ENCODE measurements at places on chromosomes 5 and 9. TPM values are rescaled to one million over a fixed set of nuclear protein-coding genes. Genes with fewer than 3 reads are reported as not detected.
A peak's percentile ranks its signal among the peaks of the same experiment; 100 is the strongest.

DNA sequence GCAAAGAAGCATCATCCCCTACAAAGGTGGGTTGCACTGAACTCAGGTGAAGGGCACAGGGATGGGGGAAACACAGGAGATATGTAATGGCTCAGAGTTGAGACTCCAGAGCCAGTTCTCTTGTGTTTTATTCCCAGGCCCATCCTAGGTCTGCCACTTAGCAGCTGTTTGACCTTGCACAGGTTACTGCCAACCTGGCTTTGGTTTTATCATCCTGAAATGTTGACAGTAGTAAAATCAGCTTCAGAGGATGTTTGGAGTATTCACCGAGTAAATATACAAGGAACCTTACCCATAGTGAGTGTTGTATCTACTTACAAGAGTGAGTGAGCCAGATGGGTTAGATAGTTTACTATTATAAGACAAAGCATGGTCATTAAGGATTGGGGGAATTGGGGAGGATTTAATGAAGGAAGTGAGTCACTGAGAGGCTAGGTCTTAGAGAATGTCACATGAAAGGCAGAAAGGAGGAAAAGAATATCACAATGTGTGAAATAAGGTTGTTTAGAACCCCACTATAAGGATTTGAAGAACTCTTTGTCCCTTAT is 141.3 kb downstream of the MAN2A1 start:
- DNase-seq = peak; percentile 80

The TDRD7 gene
- total RNA-seq = 46.9 TPM

The PCDHGA12 gene
- total RNA-seq = 0.39 TPM

DNA sequence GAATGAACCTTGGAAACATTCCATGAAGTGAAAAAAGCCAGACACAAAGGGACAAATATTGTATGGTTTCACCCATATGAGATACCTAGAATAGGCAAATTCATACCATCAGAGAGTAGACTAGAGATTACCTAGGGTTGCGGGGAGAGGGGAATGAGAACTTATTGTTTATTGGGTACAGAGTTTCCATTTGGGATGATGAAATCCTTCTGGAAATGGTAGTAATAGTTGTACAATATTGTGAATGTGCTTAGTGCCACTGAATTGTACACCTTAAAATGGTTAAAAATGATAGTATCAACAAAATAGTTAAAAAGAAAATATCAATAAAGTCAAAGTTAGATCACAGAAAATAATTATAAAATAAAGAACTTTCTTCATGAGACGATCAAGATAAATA is 25.5 kb downstream of the CATSPER3 start:
- no peak for DNase-seq

DNA sequence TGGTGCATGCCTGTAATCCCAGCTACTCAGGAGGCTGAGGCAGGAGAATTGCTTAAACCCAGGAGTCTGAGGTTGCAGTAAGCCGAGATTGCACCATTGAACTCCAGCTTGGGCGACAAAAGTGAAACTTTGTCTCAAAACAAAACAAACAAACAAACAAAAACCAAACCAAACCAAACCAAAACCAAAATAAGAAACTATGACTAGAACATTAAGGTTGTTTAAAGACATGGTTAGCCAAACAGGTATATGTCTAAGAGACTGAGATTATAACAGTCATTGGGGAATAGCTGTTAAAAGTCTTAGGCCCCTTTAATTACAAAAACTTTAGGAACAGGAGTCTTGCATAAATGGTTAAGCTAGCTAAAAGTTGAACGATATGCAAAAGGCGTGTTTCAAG is 63.6 kb downstream of the PRDM9 start:
- no peak for DNase-seq

DNA sequence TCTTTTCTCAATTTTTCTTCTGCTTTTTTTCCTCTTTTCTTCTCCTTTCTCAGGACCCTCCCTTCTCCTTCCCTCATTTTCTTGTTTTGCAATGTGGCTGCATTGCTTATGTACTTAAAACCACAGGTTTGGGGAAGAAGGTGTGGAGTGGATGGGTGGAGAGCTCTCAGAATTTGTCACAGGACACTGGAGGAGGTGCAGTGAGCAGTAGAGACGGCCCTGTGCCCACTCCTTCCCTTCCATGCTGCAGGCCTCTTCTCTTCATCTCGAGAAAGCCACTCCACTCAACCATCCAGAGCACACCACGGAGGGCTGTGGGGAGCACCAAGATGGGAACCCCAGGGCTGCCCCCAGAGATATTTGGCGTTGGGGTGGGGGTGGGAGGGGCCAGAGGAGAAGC is 92.3 kb downstream of the FSTL4 start:
- DNase-seq = no peak

DNA sequence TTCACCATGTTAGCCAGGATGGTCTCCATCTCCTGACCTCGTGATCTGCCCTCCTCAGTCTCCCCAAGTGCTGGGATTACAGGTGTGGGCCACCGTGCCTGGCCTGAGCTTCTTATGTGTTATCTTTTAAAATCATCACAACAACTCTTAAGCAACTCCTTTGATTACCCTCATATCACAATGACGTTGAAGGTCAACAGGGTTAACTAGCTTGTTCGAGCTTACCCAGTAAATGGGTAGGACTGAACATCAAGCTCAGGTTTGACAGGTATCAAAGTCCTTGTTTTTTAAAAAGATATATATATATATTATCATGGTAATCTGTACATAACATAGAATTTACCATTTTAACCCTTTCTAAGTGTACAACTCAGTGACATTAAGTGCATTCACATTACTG is 3.1 kb downstream of the GRXCR2 start:
- DNase-seq = no peak

The PTCD2 gene
- 12.6 TPM for total RNA-seq

- DNase-seq = no peak
Observed at GRCh38 chr9:106419829-106420228, 443.1 kb upstream of the ZNF462 start.

DNA sequence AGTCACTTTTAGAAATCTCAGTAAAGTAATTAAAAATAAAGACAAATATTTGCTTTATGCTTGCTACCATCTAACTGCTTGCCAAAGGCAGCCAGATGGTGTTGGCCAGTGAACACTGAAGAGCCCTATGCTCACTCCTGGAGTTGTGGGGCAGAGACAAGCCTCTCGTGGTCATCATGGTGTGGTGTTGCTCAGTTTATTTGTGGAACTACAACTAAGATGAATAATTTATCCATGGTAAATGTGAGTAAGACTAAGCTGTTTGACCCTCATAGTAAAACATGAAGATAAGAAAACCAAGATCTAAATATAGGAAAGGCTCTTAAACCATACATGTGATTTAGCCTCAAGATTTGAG is 100.7 kb downstream of the PDE8B start:
- peak; percentile 16 for DNase-seq

DNA sequence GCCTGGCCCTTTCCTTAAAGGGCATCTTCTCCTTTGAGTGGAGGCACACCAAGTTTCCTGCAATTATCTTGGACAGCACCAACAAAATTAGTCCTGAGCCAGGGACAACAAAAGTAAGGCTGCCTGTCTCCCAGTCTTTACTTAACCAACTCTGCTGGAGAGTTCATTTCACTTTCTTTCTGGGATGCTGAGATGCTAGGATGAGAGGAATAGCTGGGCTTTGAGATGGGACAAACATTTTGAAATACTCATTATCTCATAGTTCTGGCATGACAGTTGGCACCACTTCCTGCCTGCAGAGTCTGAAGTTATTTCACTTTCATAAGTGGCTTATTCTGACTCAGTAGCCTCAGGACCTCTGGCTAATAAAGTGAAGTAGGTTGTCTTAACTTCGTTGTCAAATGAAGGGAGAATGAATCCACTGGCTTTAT is 157.0 kb downstream of the C9orf152 start:
- peak; percentile 99 for DNase-seq

DNA sequence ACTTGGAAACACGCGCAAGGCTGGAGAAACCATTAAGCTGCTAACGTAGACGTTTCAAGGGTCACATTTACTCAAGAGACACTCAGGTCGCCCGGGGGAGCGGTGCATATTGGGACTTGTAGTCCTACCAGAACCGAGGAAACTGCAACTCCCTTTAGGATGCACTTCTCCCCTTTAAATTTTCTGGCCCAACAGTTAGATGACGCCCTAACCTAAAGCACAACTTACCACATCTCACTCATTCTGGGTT is 384 bp upstream of the DMXL1 start:
- no peak for DNase-seq

DNA sequence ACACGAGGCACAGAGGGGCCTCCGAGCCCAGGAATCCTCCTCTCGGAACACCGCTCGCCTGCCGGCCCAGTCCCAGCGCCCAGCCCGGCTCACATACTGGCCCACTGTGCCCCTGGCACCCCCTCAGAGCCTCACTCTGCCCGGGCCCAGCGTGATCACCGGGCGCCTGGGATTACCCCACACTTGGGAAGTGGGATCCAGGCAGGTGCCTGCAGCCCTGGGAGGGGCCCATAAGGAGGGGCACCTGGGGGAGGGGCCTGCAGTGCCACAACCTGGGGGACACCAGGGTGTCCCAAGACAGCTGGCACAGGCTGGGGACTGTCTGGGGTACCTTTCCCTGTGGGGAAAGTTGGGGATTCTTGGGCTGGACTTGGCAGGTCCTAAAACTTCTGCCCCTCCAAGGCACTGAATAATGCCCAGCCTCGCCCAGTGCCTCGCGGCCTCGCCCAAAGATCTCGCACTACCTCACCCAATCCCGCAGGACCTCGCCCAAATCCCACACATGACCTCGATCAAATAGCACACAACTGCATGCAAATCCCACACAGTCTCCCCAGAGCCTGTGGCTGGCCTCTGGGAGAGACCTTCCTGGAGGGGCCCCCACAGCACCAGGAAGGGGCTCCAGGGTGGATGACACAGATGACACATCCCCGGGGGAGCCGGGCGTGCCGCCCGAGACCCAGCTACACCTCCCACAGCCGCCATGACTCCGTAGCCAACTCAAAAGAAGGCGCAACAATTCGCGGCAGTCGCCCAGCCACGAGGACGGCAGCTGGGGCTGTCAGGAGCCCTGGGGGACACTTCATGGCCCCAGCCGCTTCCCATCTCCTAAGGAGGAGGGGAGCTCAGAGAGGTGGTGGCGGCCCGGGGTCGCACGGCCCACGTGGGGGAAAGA is 13.7 kb downstream of the NOTCH1 start:
- no peak for DNase-seq

The AIF1L gene
- total RNA-seq = 1.4 TPM

The TRPM6 gene
- 0.49 TPM for total RNA-seq

DNA sequence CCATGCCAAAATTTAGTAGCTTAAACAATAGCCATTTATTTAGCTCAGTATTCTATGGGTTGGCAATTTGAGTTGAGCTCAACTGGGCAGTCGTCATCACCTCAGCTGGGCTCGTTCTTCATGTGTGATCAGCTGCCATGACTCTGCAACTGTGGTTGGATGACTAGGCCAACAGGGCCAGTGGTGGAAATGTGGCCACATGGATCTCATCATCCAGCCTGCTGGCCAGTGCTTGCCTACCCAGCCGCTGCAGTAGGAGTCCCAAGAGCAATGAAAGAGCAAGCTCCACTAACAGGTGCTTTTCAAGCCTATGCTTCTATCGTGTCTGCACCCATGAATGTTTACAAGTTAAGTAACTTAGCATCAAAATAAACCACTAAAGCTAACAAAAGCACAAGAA is 158.0 kb downstream of the ATPSCKMT start:
- DNase-seq = no peak

DNA sequence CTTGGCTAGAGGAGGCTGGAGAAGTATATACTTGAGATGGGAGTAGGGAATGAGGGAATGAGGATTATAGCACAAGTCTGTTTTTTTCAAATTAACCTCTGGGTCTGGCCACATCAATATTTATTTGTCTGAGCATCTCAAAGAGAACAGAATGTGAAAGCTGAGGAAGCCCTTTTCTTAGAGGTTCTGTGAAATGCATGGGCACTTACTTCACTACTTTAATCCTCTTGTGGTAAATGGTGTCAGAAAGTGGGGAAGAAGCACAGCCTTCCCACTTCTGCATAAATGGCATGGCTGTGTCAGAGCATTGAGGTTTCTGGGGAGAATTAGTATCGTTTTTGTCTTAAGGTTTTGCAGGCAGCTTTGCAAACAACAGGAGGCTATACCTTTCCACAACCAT is 48.6 kb downstream of the SPATA31D1 start:
- DNase-seq = no peak

DNA sequence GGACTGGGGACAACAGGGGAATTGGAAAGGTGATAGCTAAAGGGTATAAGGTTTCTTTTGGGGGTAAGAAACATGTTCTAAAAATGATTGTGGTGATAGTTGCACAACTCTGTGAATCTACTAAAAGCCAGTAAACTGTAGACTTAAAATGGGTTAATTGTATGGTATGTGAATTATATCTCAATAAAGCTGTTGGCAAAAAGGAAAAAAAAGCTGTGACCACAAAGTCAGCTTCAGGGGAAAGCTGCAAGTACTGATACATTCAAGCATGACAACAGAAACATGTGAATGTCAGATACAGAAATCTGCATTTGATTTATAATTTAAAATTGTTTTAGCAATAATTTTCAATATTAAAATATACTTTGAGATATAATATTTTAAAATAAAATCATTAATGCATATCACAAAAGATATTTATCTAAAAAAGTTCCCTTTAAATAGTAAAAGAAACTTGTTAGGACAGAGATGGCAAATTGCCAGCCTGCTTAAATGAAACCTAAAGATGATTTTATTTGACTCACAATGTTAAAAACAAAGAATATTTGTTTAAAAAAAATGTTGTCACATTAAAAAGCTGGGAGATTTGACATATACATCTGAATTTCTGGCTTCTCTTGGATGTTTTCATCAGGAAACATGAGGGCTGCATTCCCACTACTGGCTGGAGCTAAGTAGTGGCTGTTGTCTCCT is 66.0 kb downstream of the TBCA start:
- no peak for DNase-seq

DNA sequence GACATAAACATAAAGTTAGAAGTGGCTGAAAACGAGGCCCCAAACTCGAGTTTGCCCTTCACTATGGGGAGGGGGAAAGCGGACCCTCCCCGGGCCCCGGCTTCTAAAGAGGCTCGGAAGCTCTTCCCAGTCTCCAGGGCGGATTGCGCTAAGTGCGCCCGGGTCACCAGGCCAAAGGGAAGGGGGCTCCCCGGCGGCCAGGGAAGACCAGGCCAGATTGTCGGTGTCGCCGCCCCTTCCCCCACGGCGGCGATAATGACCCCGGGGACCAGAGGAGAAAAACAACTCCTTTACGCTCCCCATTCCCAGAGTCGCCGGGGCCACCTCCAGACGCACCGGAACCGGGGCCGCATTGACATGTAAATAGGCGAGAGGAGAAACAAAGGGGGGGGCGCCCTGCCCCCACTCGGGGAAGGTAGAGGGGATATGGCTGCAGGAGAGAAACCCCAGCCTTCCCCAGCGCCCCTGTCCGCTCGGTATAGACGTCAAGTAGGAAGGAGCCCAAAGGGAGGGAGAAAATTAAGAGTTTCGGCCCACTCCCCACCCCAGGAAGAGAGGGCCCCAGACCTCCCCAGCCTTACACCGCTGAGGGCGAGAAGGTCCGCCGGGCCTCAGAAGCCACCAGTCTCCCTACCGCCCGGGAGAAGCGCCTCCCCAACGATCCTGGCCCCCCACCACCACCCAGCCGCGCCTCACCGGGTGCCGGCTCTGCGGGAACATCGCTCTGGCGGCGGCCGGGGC is 1.7 kb downstream of the TLE1 start:
- peak; percentile 53 for DNase-seq

The PTRH1 gene
- total RNA-seq = 17.5 TPM

The ZNF474 gene
- total RNA-seq = not detected
